Uterus (tissue), 4 donors: ENCODE measurements at places on chromosomes 16 and 17.

DNA sequence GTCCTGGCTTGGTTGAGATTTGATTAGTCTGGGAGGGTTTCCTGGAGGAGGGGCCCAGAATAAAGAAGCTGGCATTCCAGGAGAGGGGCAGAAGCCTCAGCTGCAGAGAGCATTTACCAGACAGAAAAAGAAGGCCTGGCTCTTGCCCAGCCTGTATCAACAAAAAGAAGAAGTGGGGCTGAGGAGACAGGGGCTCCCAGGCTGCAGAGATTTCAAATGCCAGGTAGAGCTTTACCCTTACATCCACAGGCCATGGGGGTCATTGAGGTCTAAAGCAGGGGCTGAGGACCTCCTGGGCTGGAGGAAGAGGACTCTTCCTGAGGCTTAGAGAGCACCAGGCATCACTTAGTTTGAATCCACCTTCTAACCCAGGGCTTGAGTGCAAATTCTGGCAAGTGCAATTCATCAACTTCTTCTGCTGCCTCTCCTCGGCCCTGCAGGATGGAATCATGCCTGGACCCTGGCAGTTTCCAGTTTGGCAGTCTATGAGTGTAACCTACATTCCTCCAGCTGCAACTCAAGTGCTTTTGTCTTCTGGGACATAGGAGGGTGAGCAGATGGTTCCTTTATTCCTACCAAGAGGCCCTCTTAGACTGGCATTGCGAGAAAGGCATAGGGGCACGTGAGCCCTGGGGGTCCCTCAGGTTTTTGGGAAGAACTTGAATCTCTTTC lies 15.3 kb downstream of the CA7 start:
- DNase-seq: no peak

DNA sequence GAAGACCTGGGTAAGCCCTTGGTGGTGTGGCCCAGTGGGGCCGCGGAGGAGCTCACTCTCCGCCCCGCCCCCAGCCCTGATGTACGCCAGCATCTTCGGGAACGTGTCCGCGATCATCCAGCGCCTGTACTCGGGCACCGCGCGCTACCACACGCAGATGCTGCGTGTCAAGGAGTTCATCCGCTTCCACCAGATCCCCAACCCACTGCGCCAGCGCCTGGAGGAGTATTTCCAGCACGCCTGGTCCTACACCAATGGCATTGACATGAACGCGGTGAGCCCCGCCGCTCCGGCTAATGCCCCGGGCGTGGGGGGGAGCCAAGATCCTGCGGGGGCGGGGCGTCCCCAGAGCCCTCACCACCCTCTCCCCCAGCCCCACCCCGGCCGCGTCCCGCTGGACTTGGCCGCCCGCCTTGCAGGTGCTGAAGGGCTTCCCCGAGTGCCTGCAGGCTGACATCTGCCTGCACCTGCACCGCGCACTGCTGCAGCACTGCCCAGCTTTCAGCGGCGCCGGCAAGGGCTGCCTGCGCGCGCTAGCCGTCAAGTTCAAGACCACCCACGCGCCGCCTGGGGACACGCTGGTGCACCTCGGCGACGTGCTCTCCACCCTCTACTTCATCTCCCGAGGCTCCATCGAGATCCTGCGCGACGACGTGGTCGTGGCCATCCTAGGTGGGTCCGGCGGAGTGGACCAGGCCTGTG lies 12.1 kb upstream of the DCAF7 start:
- no peak for DNase-seq

DNA sequence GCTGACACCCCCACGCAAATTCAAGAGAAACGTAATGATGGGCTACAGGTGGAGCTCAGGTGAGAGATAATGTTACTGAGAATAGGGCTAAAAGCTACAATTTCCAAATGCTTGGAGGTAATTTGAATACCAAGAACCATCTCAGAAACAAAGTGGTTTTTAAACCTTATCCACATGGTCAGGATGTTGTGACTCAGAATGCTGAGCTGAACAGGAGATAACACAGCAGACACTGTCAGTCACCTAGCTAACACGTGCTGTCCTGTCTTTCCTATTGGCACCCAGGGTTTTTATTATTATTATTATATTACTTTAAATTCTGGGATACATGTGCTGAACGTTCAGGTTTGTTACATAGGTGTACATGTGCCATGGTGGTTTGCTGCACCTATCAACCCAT lies 233.0 kb upstream of the MAF start:
- no peak for DNase-seq

GRCh38 chr16:78505544-78506366 lies 406.3 kb downstream of the WWOX start:
- DNase-seq: peak; percentile 95

GRCh38 chr17:82223517-82223916 lies 5.3 kb upstream of the SLC16A3 start:
- DNase-seq: no peak

GRCh38 chr17:80981062-80981902 lies 10.4 kb upstream of the CHMP6 start:
- no peak for DNase-seq
